ENCODE measurements at places on chromosomes 16 and 17.

DNA sequence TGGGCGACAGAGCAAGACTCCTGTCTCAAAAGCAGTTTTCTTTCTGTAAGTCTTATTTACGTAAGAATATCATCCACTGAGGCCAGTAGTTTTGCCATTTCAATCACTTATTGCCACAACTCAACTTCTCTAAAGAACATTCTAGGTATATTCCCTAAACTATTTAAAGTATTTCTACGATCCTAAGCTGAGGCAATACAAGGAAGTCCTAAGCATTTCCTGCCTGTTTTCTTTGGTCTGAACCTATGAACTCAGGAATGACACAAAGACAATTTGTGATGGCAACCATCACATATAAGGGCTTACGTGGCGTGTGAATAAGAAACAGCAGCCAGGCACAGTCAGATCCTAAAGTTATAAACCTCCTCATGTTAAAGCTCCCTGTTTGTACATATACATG is 14.2 kb downstream of the USP36 start:
- DNase-seq, result no peak

DNA sequence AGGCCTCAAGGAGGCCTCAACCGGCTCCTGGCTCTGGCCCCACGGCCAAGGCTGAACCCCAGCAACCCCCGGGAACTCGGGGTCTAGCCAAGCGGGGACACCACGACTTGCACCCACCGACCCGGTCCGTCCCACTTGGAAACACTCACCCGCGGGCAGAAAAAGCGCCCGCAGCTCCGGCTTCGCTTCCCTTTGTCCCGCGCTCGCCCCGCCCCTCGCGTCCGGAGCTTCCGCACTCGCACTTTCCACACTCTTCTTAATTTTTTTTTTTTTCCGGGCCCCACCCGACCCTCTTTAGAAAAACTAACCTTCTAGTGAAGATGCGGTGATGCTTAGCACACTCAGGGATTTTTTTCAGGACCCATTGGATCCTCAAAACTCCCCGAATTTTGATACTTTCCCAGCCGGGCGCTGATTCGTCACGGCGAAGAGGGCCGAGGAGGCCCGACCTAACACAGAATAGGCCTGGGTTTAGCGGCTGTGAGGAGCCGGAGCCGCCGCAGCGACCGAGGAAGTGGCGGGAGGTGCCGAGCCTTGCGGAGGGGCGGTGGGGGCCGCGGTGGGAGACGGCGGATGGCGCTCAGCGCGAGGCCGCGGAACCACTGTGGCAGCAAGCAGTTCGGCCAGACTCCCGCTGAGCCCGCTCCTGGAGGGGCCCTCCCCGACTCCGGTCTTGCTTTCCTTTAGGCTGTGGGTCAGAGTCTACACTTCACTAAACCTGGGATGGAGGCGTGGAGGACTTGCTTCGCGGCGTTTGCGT is at the start of gene SMARCE1:
SMARCE1 (minus strand) TSS at position 195 of the 760 bp plus-strand sequence. CDS start 2,016 bp downstream, outside the sequence.
- DNase-seq, result peak; percentile 32

DNA sequence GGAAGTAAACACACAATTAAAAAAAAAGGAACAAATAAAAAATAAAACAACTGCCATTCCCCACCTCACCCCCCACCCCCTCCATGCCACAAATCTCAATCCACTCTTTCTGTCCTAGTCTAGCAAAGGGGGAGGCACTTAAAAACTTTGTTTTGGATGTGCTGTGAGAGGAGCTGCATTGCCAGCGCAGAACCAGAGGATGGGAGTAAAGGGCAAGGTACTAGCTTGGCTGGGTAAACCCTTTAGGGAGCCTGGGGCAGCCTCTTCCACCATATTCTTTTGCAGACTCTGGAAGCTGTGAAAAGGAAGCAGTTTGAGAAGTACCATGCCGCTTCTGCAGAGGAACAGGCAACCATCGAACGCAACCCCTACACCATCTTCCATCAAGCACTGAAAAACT is 1.4 kb downstream of the MRPS7 start:
- DNase-seq, result no peak

- DNase-seq, result no peak
These were observed 55.8 kb downstream of the MYH10 start for GRCh38 chr17:8574687-8575086.

GRCh38 chr17:48225725-48226567 is 118.4 kb downstream of the SNX11 start:
- no peak for DNase-seq

GRCh38 chr16:83653785-83654184 is 154.0 kb upstream of the HSBP1 start:
- DNase-seq, result no peak

- DNase-seq, result no peak
These were observed 641 bp downstream of the SBK1 start for GRCh38 chr16:28292731-28293600.

GRCh38 chr17:56909742-56910508 is 3.9 kb downstream of the TRIM25 start:
- DNase-seq, result no peak

DNA sequence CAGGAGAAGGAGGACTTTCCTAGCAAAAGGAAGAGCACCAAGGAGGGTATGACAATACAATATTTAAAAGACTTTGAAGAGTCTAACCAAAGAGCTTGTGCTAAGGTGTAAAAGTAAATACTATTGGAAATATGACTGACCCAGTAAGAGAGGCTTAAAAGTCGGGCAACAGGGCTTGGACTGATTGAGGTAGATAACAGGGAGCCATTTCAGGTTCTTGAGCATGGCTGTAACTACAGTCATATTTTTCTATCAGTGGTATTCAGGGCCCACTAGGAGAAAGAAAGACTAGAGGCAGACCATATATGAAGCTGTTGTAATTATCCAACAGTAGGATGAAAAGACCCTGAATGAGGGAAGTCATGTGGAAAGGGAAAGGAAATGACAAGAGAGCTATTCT is 62.3 kb downstream of the SMURF2 start:
- DNase-seq, result no peak

DNA sequence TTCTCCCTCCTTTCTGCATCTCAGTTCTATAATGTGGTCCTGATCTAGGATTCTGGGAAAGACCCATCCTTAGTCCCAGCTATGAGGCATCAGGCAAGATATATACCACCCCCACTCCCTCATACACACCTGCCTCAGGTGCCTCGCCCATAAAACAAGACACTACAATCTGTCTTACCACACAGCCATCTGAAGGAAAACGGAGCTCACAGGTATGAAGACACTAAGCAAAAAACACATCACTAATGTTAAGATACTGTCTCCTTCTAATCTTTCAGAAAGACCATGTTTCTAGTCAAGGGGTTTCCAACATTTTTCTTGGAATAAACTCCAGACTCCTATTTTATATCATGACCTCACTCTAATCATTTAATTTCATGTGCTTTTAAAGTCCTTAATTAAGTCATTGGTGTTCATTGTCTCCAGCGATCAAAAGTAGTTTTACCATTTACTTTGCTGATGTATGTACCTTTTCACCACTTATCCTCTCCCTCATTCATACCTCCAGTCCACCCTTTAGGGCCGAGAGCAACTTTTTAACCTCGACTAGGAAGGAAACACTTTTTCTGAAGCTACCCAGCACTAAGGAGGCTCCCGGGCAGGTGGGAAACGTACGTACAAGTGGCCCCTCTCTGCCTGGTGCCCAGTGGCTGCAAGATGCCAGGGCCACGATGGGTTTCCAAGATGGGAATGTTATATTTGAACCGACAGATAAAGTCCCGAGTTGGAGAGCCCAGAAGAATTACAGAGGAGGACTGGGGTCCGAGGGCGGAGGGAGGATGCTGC is 979 bp downstream of the MAP3K14 start:
- no peak for DNase-seq

GRCh38 chr16:12057266-12057665 is 80.7 kb downstream of the SNX29 start:
- DNase-seq, result no peak

DNA sequence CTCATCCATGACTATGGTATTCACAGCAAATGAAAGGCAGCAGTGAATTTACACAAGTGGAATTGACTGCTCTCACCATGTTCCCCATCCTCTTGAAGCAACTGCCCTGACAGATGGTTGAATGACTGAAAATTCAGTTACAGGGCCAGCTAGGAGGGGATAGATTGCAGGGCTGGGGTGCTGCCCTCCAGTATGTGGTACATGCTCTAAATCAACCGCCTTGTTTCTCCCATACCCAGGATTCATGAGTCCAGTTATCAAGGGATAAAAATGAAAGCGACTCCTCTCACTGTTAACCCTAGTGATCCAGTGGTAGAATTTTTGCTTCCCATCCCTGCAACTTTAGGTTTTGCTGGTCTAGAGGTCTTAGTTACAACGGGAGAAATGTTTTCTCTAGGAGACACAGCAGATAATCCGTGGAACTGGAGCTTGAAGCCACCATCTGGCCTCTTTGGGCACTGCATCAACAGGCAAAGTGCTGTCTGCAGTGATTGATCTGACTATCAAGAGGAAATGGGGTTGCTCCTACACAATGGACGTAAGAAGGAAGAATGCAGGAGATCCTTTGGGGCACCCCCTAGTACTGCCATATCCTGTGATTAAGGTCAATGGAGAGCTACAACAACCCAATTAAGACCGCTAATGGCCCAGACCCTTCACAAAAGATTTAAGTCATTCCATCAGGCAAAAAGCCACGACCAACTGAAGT is 32.0 kb downstream of the SCPEP1 start:
- DNase-seq, result no peak

DNA sequence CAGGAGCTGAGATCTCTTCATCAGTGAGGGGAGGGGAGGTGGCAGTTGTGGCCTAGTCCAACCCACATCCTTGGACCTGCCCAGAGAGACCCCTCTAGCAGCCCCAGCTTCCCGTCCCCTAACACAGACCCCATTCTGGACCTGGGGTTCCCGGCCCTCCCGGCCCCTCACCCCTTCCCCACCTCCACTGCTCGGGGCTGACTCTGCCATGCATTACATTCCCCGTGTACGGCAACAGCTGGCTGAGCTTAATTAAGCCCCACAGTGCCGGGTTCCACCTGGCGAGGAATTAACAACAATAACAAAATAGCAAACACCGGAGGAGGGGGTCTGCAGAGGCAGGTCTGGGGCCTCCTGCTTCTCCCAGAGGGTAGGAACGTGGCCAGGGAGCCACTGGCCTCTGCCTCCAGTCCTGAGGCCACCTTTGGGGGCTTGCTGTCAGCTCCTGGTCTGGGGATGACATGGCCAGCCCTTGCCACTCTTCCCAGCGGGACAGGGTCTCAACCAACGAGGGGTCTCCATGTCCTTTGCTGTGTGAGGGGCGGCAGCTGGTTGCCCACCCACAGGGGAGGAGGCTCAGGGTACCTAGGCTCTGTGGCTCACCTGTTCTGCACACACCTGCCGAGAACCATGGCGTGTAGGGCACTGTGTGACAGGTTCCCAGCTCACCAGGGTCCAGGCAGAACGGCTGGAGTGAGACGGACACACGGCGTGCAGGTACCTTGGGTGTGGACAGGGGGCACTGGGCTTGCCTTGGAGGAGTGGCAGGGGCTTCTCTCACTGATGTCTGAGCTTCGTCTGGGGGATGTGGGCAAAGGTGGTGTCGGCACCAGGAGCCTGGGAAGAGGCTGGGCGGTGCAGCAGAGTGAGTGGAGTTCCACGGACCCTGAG is 46.9 kb upstream of the CBFA2T3 start:
- no peak for DNase-seq

DNA sequence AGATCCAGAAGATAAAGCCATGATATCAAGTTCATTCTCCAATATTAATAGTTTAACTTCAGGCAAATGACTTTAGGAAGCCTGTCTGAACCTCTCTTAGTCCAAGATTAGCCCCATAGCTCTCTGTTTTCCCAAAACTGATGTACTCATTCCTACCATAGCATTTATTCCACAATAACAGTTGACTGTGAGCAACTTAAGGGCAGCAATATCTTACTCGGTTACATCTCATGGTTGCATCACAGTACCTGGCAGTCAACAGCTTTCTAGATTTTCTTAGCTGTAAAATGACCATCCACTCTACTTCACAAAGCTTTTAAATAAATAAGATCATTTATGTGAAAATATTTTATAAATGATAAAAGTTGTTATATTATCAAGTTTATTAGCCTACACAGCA is 58.2 kb upstream of the STAC2 start:
- no peak for DNase-seq

- DNase-seq, result no peak
These were observed 32.5 kb downstream of the BAIAP2 start for GRCh38 chr17:81067391-81067811.

GRCh38 chr17:1169221-1169928 is 10.4 kb downstream of the ABR start:
- DNase-seq, result no peak

DNA sequence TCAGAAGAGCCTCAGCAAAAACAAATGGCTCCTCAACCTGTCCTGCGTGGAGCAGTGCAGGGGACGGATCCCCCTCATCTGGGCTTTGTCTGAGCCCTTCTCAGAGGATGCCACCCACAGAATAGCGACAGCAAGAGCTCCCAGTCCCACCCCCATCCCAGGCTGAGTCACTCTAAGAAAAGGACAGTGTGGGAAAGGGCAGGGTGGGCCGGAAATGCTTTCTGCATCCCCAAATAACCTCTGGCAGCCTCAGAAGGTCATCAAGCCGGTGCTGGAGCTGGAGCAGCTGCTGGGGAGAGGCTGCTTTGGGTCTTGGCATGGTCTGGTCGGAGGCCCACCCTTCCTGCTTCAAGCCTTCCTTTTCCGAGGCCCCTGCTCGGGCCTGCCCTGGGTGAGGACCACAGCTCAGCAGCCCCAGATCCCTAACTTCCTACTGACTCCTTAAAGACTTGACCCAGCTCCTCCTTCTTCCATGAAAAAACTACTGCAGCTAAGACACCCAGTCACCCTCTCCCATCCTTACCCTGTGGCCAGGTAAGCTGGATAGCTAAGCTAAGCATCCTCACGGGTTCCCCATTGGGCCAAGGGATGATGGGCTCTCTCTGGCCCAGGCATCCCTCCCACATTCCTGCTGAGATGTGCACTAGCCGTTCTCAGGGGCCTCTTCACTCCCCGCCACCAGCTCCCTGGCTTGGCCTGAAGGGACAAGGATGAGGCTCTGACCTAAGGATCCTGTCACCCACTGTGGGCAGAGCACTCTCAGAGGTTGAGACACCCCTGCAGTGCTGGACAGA is 8.7 kb downstream of the SLC12A4 start:
- DNase-seq, result no peak

- no peak for DNase-seq
These were observed 2.6 kb downstream of the PDF start for GRCh38 chr16:69327585-69328310.

DNA sequence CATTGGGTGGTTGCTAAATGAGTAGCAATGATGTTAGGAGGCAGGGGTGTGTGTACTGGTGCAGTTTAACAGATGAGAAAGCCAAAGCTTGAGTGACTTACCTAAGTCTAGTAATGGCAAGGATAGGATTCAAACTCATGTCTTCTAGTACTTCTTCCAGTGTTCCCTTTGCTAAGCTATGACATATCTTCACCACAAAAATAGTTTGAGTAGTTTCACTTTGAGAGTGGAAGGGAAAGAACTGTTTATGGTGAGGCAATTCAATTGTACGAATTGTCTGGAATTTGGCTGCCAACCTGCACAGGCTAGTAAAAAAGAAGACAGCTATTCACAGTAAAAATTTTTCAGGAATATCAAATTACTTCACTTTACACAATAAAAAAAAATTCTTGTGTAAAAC is 138.0 kb downstream of the NLK start:
- DNase-seq, result no peak

- no peak for DNase-seq
These were observed 25.7 kb downstream of the CIBAR2 start for GRCh38 chr16:85086347-85087291.

DNA sequence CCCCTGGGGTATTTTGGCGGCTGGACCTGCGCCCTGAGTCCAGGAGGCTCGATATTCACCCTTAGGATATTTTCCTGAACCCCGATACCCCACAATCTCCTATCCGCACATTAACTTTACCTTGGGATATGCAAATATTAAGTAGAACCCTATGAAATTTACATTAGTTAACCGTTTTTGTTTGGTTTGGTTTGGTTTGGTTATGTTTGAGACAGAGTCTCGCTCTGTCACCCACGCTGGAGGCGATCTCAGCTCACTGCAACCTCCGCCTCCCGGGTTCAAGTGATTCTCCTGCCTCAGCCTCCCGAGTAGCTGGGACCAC is 9.3 kb upstream of the NAGS start:
- DNase-seq, result no peak
